Calu3 (cell line): ENCODE measurements at places on chromosomes 4 and X. TPM values are rescaled to one million over a fixed set of nuclear protein-coding genes. Genes with fewer than 3 reads are reported as not detected.

- DNase-seq, result no peak
Observed at GRCh38 chrX:34584781-34585180, 72.3 kb downstream of the TMEM47 start.

GRCh38 chr4:1032861-1033260 is 21.4 kb downstream of the FGFRL1 start:
- DNase-seq, result no peak

DNA sequence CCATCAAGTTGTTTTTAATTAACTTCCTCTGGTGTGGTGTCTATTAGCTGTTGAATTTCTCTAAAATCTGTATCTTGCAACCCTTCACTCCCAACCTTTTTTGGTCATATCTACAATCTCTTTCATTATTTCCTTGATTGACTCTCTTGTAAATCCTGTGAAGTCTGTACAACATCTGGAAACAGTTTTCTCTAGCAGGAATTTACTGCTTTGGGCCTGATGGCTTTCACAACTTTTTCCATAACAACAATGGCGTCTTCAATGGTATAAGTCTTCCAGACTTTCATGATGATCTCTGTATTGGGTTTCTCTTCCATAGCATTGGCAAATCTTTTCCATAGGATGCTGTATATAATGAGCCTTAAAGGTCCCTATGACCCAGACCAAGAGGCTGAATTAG is 49.0 kb downstream of the TBC1D19 start:
- DNase-seq, result no peak

GRCh38 chr4:5717449-5718158 is 6.6 kb downstream of the EVC start:
- no peak for DNase-seq

The DUSP21 gene
- not detected in 2 replicates for total RNA-seq

DNA sequence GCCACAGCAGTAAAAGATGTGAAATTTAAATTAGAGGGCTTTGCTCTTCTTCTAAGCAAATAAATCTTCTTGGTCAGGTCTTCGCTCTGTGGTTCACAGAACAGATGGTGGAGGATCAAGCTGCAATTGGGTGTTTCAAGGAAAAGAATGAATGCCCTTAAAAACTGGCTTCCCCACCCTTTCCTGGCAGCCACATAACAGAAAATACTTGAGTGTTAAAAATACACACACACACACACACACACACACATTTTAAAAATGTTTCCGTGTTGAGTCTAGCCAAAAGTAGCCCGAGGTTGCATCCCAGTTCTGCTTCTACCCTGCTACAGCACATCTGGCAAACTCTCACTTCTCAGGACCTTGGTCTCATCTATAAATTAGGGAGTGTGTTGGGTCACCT is 56.7 kb upstream of the FGFBP2 start:
- DNase-seq, result no peak

DNA sequence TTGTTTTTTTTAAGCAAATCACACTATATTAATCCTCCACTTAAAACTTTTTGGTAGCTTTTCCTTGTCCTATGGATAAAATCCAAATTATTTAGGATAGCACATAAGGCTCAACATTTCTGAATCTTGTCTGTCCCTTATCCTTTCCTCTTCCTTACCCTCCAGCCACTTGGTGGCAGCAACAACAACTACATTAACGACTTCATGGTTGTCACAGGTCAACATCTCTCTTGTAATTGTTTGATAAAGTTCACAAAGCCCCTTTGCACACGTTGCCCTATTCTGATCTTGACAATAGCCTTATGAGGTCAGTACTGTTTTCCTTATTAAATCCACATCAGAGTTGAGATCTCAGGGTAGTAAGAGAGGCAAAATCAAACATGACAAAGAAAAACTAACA is 269.0 kb upstream of the PABPC4L start:
- peak; percentile 24 for DNase-seq

The CT45A5 gene
- not detected in 2 replicates for total RNA-seq

The DDIT4L gene
- 0.57 and 1.2 TPM in 2 replicates for total RNA-seq

GRCh38 chrX:2784026-2784425 is 32.2 kb downstream of the XG start:
- DNase-seq, result no peak

The BCLAF3 gene
- 11.1 and 12.7 TPM in 2 replicates for total RNA-seq

- no peak for DNase-seq
Observed at GRCh38 chr4:168141733-168142132, 49.4 kb downstream of the ANXA10 start.

The TCP11X2 gene
- not detected in 2 replicates for total RNA-seq

The TMEM271 gene
- not detected in 2 replicates for total RNA-seq

- DNase-seq, result peak; percentile 32
Observed at GRCh38 chr4:8188085-8188484, 11.0 kb upstream of the SH3TC1 start.

- DNase-seq, result no peak
Observed at GRCh38 chr4:181737744-181738143, 505.5 kb upstream of the TENM3 start.

- DNase-seq, result no peak
Observed at GRCh38 chr4:55124322-55125076, 896 bp downstream of the KDR start.

GRCh38 chr4:138021139-138021830 is 220.9 kb downstream of the SLC7A11 start:
- no peak for DNase-seq

- no peak for DNase-seq
Observed at GRCh38 chr4:2142630-2143427, 83.7 kb downstream of the NAT8L start.

The KIAA1210 gene
- 0.09 TPM in 1 of 2 replicates, not detected in the other for total RNA-seq

DNA sequence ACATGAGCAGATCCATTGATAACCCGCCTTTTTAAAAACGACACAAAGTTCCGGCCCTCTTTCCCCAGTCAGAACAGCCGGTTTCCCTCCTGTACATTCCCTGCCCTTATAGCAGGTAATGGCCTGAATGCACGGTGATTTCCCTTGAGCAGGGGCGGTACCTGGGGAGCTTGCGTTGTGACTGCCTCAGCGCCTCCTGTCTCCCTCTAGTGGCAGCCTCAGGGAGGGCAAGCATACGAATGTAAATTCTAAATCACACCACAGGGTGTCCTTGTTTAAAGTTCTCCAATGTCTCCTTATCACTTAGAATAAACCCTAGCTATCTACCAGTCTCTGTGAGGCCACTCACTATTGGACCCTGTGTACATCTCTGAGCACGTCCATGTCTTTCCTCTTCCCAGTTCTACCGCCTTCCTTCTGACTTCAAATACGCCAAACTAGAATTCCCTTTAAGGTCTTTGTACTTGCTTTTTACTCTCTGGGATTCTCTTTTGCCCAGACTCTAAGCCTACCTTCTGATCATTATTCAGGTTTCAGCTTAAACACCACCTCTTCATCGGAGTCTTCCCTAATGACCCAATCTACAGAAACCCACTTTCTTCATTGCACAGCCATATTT is 18.4 kb upstream of the LDB2 start:
- DNase-seq, result peak; percentile 74

The HTR2C gene
- not detected in 2 replicates for total RNA-seq

The GAGE12E gene
- not detected in 2 replicates for total RNA-seq

The HSFX4 gene
- not detected in 2 replicates for total RNA-seq

The FAM9C gene
- not detected in 2 replicates for total RNA-seq
